ENCODE measurements at places on chromosomes 6 and 20.

- DNase-seq: peak; percentile 76
These were observed 85.7 kb upstream of the CST7 start for GRCh38 chr20:24863356-24863755.

- DNase-seq: no peak
These were observed 28.8 kb downstream of the FAM229B start for GRCh38 chr6:112116221-112116620.

DNA sequence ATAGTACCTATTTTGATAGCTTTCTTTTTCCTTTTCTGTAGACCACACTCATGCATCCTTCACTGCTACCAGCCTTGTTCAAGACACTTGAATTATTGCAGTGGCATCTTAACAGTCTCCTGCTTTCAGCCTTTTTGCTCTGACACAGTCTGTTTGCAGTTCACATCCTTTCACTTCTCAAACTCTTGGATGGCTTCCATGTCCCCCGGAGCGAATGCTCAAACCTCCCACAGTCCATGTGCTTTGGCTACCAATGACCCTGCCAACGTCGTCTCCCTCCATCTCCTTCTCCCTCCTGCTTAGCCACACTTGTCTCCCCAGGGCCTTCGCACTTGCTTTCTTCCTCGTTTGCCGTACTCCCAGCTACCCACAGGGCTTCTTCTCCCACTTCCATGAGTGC is 270.0 kb upstream of the ZFP64 start:
- DNase-seq: no peak

DNA sequence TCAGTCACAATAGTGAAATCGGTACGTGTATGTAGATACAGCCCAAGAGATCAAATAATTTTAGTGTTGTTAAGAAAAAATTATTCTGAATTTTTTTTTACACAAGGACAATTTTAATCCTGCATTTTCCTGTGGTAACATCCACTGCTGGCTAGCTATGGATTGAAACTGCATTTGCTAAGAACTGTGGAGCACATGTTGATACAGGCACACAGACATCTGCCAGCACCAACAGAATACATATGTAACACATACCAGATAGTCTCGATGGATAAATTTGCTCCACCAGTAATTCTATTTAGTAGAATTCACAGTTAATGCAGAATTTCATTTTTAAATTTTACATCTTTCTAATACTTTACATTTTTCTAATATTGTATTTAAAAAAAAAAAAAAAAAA is 2.2 kb downstream of the ASIP start:
- DNase-seq: no peak

DNA sequence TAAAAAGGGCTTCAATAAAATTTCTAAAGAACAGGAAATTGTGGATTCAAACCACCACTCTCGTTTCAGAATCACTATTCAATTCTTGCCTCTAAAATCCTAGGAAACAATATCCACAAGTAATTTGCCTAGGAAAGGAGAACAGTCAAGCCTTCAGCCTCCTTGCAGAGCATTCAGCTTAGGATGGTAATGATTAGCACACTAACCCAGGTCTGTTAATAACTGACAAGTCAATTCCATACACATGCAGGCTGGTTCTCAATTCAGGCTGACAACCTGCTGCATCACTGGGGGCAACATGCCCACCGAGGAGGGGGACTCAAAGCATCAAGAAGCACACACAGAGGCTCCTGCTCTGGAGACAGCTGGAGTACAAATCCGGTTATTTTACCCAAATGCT is 57.6 kb downstream of the GMDS start:
- DNase-seq: no peak

DNA sequence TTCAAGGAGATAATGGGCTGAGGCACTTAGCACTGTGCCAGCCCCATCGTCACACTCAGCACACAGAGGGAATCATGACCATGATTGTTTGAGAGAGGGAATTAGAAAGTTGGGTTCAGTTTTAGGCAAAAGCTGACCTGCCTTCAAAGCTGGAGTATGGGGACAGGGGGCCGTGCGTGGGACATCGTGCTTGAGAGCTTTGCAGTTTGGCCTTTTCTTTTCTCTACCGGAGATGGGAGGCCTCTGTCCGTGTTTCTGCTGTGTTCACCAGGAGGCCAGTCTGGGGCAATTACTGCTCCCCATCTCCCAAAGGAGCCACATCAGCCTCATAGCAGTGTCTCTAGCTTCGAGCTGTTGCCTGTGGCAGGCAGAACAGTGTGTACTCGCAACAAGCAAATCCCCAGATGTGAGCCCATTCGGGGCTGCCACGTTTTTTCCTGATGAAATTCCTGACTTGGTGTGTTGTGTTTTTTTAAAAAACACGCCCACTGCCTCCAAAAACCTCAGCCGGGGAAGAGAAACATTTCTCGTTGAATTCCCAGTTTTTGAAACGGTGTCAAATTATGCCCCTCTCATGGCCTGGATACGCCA is 20.2 kb downstream of the EYA2 start:
- no peak for DNase-seq

DNA sequence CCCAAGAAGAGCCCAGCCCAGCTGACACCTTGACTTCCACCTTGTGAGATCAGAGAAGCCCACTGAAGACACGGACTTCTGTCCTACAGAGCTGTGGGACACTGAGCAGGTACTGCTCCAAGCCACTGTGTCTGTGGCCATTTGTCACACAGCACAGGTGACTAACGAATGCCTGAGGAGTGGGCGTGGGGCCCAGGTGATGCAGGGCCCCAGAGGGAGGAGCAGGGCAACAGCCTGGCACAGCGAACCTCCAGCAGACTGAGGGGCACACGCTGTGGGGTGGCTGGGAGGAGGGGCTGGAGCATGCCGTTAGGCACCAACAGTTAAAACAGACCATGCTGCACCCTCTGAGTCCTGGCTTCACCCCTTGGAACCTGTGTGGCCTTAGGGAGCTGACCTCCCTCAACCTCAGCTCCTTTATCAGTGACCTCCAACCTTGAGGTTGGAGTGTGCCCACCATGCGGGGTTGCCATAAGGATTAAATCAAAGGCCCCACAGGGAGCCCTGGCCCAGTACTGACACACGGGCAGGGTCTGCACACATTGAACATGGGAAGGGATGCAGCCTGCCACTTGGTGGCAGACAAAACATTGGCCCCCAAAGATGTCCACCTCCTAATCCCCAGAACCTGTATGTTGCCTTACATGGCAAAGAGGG is 119.9 kb upstream of the CST7 start:
- DNase-seq: no peak

DNA sequence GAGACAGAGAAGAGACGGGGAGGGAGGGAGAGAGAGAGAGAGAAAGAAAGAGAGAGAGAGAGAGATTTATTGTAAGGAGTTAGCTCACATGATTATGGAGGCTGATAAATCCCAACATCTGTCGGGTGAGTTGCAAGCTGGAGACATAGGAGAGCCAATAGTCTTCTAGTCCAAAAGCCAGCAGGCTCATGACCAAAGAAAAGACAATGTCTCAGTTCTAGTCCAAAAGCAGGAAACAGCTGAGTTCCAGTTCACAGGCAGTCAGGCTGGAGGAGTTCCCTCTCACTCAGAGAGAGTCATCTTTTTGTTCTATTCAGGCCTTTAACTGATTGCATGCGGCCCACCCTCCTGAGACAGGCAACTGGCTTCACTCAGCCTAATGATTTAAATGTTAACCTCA is 416.6 kb downstream of the PREX1 start:
- no peak for DNase-seq

DNA sequence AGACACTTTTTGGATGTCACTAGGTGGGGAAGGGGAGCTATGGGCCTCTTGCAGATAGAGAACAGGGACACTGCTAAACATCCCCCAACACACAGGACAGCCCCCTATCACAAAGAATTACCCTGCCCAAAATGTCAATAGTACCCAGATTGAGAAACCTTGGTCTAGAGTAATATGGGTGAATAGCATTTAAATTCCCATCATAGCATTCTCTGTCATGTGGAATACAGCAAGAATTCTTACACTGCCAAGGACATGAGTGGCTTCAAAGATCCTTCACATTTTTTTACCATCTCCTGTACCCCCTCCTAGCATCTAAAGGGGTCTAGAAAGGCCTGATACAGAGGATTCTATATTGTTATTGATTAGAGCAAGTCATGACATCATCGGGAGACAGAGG is 83.1 kb upstream of the SSTR4 start:
- DNase-seq: no peak

GRCh38 chr20:8424010-8424409 is 291.9 kb downstream of the PLCB1 start:
- DNase-seq: no peak

- DNase-seq: no peak
These were observed 17.2 kb upstream of the MAS1L start for GRCh38 chr6:29504961-29505360.

DNA sequence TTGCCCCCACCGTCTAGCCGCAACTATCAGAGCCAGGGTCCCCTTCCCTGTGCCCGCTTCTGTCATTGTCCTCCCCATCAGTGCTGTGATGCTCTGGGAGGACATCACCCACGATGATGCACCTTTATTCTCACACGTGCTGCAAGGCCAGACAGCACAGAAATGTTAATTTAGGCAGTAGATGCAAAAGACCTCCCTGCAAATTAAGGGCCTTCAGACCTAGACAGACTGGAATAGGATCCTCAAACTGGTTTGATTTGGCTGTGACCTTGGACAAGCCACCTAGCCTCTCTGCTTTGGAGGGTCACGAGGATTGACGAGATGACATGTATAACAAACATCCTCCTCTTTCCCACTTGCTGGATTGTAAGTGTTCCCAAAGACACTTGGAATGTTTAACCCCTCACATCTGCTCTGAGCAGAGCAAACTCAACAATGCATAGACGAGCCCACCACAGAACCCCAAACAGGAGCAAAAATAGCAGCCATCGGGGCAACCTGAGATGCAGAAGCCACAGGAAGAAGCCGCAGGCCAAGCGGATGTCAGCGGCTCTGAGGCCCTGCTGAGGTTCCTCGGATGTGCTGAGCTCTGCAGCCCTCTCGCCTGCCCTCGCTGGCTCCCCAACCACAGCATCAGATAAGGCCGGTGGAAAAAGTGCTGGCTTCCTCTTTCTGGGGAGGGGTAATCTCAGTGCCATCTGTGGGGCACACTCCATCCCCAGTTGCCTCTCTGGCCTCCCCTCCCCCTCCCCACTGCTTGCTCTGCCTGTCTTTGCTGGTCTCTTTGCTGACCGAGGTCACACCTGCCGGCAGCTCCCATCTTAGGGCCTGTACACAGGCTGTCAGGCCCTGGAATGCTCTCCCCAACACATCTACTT is 35.3 kb downstream of the TOX2 start:
- no peak for DNase-seq

- no peak for DNase-seq
These were observed 29.5 kb upstream of the TMEM14A start for GRCh38 chr6:52641388-52641787.

DNA sequence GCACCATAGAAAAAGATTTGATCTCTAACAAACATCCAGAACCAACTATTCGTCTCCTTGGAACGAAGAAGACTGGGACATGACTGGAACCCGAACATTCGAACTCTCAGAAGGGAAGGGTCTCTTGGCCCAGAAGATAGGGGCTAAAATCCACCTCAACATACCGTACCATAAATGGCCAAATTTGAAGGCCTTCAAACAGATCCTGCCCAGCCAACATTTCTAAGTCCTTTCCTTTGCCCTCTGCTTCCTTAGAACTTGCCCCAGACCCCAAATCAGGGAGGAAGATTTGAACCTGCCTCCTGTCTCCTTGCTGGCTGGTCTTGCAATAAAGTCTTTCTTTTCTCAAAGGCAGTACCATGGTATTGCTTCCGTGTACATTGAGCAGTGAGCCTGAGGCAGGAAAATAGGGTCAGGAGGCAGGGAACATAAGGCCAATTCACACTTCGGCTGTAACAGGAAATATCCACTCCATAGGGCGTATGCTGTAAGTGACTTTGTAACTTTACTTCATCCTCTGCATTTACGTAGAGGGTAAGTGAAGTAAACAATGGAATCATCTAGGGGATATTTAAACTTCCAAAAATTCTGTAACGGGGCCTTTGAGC is 1.8 kb upstream of the PXDC1 start:
- DNase-seq: no peak

DNA sequence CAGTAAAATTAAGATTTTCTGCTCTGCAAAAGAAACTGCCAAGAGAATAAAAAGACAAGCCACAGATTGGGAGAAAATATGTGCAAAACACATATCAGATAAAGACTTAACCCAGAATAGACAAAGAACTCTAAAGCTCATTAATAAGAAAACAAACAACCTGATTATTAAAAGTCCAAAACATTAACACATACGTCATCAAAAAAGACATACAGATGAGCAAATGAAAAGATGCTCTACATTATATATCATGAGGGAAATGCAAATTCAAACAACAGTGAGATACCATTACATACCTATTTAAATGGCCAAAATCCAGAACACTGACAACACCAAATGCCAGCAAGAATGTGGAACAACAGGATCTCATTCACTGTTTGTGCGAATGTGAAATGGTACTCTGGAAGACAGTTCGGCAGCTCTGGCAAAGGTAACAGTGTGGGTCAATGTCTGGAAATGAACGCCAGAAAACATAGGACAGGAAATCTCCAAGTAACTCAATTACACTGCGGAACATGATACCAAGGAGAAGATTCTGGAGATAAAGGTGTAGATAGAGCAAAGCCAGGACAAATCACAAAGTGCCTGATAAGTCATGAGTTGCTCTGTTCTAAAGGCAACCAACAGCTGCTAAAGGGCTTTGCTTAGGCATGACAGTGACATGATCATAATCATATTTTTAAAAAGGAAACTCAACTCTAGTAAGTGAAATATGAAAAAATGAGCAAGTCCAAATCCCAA is 96.8 kb downstream of the PDE10A start:
- no peak for DNase-seq

DNA sequence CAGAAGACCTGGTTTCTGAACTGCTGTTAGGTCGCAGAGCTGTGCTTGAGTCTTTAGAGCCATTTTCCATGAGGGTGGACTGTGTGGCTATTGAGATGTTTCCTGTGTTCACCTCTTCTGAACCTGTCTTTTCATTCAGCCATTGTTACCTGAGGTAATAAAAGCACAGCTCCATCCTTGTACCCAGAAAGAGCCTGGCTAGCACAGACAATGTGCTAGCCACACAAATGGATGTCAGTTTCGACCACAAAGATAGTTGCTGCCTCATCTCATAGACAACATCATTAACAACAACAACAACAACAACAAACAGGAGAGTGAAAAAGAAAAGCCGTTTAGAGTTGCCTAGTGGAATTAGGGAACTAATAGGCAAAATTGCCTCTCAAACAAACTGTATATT is 114.7 kb downstream of the MYO6 start:
- no peak for DNase-seq

DNA sequence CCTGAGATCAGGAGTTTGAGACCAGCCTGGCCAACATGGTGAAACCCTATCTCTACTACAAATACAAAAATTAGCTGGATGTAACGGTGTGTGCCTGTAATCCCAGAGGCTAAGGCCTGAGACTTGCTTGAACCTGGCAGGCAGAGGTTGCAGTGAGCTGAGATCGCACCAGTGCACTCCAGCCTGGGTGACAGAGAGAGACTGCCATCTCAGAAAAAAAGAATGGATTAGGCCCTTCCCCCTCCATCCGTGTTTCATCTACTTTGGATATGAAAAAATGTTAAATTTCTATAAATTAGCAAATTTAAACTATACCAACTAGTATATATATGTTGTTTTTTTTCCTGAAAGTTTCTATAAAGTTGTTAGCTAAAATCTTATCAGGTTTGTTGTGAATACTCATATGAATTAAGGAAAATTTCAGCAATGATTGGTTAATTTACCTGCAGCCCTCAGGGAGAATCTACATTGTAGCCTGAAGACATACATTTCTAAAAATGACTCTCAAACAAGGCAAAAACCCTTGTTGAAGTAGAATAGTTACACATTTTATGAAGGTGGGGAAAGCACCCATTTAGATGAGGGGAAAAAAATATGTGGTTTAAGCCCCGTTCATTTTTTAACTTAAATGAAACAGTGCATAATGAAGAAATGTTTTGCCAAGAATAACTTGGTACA is 120.9 kb downstream of the TIAM2 start:
- DNase-seq: no peak

GRCh38 chr6:142187209-142187608 is 40.1 kb downstream of the VTA1 start:
- no peak for DNase-seq
